ENCODE measurements at places on chromosomes 4 and X. TPM values are rescaled to one million over a fixed set of nuclear protein-coding genes. Genes with fewer than 3 reads are reported as not detected.

- DNase-seq, result no peak
Measured at GRCh38 chr4:173924561-173924960, 358.9 kb downstream of the FBXO8 start.

TMSB15B gene
- polyA plus RNA-seq, result 24.9 TPM

DNA sequence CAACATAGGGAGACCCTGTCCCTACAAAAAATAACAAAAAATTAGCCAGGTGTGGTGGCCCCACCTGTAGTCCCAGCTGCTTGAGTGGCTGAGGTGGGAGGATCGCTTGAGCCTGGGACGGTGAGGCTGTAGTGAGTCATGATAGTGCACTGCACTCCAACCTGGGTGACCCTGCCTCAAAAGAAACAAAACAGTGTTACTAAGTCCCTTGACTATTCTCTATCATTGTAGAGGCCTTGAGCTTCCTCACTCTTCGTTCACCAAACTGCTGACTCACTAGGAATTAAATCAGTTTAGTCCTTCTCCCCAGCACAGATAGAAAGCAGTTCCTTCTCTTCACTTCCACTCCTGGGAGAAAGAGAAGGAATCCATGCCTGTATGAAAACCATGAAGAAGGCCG, 14.5 kb downstream of the CDS1 start:
- no peak for DNase-seq

DNA sequence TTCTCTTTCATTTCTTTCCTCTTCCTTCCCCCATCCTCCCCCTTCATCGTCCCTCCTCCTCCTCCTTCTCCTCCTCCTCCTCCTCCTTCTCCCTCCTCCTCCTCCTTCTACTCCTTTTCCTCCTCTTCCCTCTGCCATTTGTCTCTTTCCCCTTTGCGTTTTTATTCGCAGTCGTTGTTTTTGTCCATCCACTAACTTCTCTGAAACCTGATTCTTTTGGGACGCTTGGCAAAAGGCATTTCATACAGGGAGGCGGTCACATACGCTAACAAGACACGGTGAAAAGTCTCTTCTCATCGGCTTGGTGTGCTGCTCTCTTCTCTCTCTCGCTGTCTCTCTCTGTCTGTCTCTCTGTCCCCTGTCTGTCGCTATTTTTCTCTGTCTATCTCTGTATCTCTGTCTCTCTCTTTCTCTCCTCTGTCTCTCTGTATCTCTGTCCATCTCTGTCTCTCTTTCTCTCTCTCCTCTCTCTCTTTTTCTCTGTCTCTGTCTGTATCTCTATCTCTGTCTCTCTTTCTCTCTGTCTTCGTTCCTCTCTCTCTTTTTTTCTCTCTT, 5.4 kb upstream of the SHOX start:
- DNase-seq, result no peak

RBMXL3 gene
- not detected for polyA plus RNA-seq

- no peak for DNase-seq
Measured at GRCh38 chrX:120677004-120677652, 47.3 kb upstream of the C1GALT1C1 start.

SULT1E1 gene
- 659 TPM for polyA plus RNA-seq

- no peak for DNase-seq
Measured at GRCh38 chrX:115409551-115409950, 120.0 kb downstream of the LUZP4 start.

DNA sequence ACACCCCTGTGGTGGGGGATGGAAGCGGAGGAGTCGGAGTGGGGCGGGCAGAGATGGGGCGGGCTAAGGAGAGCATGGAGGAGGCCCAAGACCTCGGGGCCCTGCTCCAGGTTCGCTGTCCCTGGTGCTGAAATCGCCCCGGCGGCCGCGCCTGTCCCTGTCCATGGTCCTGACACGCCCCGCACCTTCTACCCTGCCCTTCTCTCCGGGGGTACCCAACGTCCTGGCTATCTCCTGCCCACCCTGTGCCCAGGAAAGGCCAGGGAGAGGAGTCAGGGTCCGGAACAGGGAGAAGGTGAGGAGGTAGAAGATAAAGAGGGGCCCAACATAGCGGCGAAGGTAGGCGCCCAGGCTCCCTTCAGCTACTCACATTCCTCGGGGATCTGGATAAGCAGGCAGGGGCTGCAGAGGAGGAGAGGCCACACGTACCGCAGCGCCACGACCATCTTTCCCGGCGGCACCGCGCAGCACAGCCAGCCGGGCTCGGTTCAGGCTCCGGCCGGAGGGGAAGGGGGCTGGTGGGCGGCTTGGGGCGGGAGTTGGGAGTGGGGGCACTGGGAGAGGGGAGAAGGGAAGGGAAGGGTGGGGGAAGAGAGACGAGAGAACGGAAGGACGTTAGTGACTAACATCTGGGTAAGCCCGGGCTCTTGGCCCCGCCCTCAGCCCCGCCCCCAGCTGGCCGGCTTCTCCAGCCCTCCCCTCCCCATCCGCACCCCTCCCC, 10.4 kb downstream of the L1CAM start:
- DNase-seq, result no peak

ESX1 gene
- polyA plus RNA-seq, result not detected

PLP1 gene
- polyA plus RNA-seq, result 7.3 TPM

LARP7 gene
- polyA plus RNA-seq, result 79.8 TPM

GRCh38 chr4:84189144-84189543, 309.9 kb downstream of the NKX6-1 start:
- no peak for DNase-seq

GRCh38 chr4:103012551-103012950, 7.0 kb downstream of the SLC9B1 start:
- DNase-seq, result no peak

DNA sequence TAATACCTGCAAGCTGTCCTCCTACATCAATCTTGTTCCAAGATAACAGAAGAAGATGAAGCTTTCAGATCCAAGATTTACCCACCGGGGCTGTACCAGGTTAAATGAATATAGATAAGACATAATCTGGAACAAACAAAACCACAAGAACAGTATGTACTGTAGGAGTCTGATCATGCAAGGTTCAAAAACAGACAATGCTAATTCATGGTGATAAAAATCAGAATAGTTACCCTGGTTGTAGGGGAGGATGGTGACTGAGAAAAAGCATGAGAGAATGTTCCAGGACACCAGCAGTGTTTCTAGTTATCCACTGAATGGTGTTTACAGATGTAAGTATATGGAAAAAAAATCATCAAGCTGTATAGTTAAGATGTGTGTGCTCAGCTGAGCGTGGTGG, 211.6 kb upstream of the TBL1X start:
- no peak for DNase-seq
